Bronchial epithelial cell (primary cell): ENCODE measurements at places on chromosomes 6 and 20.
A peak's percentile ranks its signal among the peaks of the same experiment; 100 is the strongest.

DNA sequence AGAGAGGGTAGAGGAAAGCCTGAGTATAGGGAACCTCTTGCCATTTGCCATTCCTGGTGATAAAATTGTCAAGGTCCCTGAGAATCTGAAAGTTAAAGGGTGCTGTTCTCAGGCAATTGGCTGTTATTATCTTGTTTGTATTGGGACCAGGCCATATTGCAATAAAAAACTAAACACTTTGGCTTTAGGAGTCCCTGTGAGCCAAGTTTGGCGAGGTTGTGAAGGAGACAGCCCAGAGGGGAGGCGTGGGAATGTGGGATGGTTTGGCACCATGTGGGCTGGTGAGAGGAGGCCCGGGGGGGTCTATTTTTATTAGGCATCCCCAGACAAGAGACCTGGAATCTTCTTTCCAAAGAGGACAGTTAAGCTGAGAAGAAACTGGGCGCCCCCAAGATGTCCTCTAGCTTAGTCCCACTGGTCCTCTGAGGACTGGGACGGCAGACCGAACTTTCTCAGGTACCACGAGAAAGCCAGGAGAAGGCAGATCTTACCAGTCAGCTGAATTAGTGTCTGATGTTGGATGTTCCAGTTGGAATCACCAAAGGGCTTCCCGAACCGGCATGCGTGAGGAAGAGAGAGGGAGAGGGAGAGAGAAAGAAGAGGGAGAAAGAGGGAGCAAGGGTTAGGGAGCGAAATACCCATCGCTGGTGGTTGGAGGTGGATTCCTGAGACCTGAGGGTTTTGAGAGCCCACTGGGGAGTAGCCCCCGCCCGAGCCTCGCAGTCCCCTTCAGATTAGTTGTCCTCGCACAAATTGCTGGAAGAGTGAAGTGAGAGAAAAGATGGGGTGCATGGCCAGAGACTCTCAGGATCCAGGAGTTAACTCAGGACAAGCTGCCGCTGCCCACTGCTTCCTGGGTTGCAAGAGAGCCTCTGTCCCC, 24.4 kb downstream of the DYNLT1 start:
- no peak for DNase-seq

DNA sequence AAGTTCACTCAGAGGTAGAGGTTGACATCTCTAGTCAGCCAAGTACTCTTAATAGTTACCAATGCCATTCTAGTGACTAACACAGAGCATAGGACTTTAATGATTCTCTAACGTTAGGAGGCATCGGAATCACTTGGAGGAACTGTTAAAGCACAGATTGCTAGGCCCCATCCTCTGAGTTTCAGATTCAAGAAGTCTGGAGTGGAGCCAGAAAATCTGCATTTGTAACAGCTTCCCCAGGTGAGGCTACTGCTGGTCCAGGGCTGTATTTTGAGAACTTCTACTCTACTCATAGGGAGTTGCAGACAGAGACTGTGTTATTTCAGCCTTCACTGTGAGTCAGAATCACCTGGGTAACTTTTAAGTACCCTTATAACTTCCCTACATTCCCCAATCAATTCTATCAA, 5.7 kb downstream of the LMBRD1 start:
- DNase-seq = peak; percentile 30

- DNase-seq = no peak
Observed at GRCh38 chr6:2970034-2970685, 1.2 kb downstream of the SERPINB6 start.

DNA sequence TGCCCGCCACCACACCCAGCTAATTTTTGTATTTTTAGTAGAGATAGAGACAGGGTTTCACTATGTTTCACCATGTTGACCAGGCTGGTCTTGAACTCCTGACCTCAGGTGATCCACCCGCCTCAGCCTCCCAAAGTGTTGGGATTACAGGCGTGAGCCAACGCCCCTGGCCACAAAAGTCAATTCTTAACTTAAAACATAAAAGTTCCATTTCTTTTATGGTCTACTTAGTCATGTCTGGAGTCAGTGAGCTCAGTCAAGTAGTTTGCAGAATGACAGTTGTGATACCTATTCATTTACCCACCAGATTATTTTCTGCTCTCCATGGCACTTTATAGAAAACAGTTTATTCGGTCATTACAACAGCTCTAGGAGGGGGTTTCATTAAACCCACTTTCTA, 103.1 kb upstream of the ESR1 start:
- DNase-seq = no peak

DNA sequence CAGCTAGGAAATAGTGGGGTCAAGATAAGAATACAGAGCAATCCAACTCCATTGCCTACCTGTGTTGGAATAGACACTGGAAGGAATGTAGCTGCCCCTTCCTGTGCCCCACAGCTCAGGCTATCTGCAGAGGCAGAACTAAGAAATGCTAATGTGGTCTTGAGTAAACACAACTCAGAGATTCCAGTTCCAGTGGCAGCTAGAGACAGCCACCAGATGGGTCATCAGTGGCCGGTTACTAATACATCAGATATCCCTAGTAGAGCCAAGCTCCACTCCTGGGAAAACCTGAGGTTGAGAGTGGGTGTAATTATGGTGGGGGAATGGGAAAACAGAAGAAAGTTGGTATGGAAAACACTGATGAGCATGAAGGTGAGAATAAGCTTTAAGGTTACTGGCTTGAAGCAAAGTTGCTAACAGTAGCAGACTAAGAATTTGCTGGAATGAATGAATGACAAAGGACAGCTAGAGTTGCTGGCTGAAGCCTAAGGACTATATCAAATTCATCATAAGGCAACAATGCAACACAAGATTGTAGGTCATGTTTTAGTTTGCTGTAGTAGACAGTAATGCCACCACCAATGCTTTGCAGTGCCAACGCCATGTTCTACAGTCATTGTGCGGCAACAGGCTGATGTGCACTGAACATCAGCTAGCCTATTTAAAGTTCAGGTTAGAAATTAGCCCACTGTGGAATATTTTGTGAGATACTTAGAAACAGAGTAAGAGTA, 28.3 kb upstream of the FAM83C start:
- DNase-seq = peak; percentile 62

GRCh38 chr20:2102585-2103460, 1.2 kb downstream of the STK35 start:
- peak; percentile 77 for DNase-seq

DNA sequence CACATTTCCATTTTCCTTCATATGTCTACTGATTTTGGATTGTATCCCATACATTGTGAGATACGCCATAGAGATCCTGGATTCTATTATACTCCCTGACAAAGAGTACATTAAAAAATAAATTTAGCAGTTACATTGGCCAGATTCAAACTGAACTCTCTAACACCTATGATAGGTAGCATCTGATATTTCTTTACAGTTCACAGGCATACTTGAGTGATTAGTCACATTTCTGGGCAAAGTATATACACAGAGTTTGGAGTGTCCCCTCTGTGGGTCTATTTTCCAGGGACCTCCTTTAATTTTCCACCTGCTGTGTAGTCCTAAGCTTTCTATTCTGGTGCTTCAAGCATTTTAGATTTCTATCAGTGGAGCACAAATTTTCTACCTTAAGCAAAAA, 96.4 kb downstream of the TBC1D32 start:
- DNase-seq = peak; percentile 58

DNA sequence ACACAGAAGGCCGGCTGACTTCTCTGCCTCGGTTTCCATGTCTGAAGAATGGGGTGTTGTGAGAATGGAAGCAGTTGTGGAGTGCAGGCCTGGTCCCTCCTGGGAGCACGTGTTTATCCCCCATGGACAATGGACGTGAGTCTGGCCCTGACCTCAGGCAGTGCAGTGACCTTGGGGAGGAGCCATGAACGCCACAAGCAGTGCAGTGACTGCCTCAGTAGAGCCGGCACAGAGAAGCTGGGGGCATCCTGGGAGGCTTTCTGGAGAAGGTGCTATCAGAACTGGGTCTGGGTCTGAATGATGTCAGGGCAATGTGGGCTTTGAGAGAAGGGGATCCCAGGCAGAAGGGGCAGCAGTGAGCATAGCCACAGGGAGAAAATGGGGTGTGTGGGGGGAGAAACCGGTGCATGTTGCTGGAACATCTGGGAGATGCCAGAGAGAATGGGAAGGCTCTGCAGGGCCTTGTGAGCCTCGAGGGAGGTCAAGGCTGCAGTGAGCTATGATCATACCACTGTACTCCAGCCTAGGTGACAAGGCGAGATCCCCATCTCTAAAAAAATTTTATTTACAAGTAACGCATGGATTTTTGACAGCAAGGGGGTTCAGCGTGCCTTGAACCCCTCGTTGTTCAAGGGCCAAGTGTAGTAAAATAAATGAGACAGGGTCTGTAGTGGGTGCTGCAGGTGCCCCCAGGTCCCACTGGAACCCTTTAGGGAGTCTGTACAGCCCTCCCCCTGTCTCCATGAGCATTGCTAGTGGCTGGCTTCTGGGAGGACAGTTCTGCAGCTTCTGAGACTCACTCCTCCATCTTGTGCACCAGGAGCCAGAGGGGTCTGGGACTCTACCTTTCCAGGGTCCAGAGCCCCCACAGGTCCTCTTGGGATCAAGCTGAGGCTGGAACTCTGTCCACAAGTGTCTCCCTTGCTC, 27.0 kb upstream of the ZBP1 start:
- no peak for DNase-seq

DNA sequence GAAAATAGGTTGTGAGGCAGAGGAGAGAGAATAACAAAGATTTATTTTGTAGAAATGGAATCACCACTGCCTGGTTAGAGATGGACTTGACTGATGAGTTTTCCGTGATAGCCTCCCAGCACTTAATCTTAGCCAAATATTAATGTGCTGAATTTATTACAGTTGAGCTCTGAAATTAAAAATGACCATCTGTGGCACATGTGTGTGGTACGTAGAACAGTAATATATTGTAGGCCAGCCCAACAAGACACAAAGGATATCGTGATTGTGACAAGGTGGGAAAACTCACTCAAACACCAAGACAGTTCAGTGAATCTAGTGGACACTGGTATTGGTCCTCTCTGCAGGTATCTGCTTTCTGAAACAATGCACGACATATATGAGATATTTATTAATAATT, 119.4 kb downstream of the HAO1 start:
- DNase-seq = no peak

DNA sequence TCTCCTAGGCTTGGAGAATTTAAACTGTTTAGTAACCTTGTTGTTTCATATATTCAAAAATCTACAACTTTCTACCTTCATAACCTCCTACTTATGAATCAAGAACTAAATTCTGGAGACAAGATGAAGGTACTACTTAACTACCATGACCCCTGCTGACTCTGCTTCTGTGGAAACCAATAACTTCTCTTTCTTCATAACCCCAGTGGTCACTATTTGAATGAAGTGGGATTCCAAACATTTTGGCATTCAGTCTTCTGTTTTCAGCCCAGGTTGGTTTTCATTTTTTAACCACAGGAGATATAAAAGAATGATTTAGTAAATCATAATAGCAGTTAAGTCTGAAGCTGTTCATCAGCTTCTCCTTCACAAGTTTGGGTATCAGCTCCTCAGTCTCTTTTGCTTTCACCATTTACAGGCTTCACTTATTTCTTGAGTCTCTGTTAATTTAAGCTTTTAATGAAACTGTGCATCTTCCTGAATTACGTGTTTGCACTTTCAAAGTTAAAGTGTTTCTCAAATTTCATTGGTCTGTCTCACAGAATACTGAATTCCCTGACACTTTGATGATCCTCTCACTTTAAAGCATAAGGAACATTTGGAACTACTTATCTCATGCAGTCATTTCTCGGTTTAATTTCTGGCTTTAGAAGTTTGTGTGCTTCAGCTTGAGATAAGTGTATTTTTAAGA, 9.5 kb downstream of the SENP6 start:
- no peak for DNase-seq

DNA sequence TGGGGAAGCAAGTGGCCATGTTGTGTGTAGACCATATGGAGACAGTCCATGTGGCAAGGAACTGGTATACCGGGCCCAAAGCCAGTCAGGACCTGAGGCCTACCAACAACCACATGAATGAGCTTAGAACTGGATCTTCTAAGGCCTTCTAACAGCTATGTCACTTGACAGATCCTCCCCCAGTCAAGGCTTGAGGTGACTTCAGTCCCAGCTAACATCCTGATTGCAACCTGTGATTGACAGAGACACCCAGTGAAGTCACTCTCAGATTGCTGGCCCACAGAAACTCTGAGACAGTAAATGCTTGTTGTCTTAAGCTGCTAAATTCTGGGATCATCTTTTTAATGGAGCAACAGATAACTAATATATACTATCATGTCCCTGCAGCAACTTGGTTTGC, 32.9 kb downstream of the AHI1 start:
- no peak for DNase-seq

DNA sequence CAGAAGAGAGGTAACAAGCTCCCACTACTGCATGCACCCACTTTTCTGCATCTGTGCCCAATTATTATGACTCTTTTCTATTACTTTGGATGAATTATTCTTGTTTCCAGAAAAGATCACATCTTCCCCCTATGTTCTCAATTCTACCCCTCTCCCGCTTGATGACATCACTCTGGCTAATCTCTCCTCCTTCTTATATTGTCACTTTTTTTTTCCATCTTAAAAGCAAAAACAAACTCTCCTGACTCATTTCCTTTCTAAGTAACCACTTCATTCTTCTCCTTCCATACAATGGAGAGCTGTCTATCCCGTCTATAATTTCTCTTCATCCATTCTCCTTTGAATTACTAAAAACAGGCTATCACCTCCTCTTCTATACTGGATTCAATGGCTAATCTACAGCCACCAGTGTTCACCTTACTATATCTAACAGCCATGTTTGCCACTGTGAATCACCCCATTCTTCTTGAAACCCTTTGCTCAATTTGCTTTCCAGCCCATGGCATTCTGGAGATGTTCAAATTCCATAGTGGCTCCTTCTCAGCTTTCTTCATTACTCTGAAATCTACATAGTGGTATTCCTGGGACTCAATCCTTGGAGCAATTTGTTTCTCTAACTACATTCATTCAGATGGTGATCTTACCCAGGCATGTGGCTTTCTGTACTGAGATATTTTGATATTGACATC, 378.4 kb downstream of the ARHGAP18 start:
- peak; percentile 58 for DNase-seq

GRCh38 chr20:42678895-42679294, 510.8 kb downstream of the PTPRT start:
- no peak for DNase-seq

DNA sequence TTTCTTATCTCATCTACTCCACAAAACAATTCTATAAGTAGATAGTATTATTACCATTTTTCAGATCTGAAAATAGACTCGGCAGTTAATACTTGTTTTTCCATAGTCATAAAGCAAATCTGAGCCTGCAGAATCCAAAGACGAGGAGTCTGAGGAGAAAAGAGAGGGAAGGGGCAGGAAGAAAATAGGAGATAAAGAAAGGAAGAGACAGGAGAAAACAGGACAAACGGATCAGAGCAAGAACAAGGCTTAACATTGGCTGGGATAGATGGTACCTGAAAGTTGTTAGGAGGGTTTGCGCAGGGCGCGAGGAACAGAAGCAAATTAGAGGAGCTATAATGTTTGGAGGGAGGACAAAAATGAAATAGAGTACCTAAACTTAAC, 639 bp upstream of the PPIL1 start:
- DNase-seq = no peak
